DMS 273 treated with DMSO at 0.1 percent for 48 hours (cell line): ENCODE measurements at places on chromosomes 2 and 18.

GRCh38 chr2:219595256-219595655, 2.4 kb upstream of the STK11IP start:
- DNase-seq = no peak

- no peak for DNase-seq
Observed at GRCh38 chr2:26620031-26620605, 21.0 kb downstream of the CIB4 start.

DNA sequence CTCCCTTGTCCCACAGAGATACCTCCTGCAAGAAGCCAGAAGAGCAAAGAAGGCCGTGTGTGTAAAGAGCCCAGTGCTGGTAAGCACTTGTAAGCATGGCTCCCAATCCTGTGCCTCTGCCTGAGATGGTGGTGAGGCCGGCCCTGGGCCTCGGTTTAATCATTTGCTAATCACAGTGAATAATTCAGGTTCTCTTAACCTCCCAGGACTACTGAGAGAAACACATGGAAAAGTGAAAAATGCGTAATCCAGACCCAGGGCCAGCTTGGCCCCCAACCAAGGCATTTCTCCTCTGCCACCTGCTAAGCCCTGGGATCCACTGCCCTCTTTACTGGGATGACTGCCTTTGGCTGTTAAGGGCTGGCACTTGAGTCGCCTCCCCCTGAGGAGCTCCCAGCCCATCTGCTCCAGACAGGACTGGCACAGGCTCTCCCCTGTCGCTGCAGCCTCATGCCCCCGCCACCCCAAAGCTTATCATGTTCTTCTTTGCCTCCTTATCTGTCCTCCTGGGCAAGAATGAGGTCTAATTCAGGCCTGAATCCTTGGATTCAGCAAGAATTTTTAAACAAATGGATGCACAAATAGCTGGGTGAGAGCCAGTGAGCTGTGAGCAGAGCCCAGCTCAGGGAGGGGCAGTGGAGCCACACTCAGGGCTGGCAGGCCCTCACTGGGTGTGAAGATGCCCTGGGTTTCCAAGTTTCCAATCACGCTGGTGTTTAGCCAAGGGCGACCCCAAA, 193.9 kb upstream of the HS6ST1 start:
- DNase-seq = no peak

GRCh38 chr2:225559072-225559415, 159.5 kb downstream of the NYAP2 start:
- no peak for DNase-seq

DNA sequence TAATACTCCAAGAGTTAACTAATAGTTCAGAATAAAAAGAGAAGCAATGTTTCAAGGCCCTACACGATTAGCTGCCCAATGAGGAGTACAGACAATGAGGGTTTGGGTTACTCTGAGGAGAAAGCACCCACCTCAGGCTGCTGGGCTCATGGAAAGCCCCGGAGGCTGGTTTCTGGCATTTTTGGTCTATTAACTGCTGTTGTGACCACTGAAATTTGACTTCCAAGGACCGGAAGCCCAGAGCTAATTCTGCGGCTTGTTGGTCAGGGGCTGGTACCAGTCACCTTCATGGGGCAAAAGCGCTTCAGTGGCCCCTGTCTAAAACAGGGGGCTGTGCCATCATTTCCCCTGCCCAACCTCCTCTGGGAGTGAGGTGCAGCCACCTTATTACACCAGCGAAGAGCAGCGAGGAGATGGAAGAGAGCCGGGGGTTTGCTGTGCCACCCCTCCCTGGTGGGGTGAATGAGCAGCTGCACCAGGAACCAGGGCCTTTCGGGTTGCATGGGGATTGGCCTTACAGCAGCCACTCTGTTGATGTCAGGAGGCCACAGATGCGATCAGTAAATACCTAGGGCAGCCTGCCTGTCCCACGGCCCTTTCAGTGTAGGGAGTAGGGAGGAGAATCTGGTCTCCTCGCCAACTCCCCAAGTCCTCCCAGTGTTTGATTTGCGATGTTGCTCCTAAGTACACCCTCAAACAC, 131.3 kb downstream of the CELF4 start:
- no peak for DNase-seq

- DNase-seq = no peak
Observed at GRCh38 chr2:186718122-186718521, 24.3 kb downstream of the FAM171B start.

DNA sequence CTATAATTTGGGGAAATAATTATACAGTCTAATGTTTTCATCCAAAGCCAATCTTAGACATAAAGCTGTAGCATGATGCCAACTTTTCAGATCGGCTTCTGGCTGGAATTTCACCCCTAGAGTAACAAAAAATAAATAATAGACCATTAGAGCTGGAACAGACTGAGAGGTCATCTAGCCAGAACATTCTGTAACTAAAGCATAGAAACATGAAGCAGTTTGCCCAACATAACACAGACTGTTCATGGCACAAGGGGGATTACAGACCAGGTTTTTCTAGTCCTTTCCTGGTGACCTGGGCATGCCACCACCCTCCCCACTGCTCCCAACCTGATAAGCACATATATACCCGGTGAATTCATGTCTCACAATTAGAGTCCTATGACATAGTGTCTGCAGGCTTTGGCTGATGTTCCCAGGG, 116.4 kb upstream of the PPP1CB start:
- no peak for DNase-seq

DNA sequence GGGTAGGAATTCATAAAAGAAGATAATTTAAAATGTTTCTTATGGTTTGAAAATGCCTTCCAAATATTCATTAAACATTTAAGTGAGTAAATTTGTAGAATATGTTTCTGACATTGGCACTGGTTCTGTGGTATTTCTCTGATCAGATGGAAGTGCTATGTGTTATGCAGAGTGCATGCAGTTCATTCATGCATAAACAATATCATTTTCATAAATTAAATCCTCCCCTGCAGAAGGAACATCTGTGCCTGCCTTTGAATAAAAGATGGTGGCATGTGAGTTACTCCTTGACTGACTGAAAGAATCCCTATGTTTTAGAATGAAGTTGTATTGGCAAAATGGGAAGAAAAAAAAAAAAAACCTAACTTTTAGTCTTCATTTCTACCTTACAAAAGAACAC, 5.9 kb downstream of the NEUROD1 start:
- peak; percentile 90 for DNase-seq

DNA sequence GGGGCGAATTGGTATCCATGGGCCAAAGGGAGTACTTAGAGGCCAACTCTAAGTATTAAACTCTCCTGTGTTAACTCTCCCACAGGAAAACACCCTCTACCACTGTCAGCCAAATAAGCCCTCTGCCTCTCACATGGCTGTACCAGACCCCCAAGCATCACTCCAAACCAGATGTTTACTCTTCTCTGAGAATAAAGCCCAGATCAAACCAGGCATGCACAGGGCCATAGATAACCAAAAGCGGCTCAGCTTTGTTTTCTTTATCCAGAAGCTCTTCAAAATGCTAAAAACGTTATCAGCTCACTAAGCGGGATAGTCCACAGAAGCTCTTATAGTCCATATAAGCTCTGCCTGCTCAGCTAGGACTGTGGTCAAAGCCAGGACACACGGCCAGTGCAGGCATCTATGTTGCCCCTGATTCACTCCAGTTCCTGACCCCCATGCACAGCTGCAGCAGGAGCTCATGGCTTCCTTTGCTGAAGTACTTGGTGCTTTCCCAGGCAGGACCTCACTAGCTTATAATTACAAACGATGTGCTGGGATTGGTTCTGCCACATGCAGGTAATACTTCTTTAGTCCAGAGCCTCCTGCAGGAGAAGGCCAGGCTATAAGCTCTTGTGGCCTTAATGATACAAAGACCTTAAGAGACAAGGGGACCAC, 21.0 kb upstream of the SEMA4C start:
- no peak for DNase-seq
